ELR (cell line): ENCODE measurements at places on chromosomes 13 and 19.

DNA sequence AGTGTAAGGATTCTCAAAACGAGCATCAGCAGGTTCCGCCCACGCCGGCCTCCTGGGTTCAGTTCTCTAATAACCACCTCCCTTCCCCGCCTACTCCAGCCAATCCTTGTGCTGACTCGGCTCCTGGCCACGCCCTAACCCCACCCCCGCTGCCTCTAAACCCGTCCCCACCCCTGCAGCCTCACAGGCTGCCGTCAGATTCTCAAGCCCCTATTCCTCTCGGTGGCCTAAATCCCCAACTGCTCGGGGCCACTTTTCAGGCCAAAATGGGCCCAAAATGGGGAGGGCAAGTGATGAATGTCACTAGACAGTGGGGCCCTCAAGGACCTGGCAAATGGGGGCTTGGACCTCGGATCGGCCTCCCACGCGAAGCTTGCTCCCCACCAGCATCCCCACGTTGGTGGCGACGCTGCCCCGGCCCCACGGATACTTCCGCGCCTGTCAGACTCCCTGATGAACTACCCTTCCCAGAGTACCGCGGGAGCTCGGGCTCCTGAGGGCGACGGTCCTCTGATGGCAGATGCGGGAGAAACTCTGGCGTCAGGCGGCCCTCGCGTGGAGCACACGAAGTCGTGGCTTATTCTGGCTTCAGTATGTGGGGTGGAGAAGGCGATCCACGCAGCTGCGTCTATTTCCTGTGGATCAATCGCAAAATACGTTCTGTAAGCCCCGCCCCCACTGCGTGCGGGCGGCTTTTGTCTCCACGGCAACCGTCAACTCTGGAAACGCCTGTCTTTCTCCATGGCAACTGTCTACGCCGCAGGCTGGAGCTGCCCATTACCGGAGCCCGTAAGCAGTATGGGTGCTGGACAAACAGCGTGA is 24.8 kb downstream of the ZNF473 start:
- DNase-seq: peak; percentile 39

DNA sequence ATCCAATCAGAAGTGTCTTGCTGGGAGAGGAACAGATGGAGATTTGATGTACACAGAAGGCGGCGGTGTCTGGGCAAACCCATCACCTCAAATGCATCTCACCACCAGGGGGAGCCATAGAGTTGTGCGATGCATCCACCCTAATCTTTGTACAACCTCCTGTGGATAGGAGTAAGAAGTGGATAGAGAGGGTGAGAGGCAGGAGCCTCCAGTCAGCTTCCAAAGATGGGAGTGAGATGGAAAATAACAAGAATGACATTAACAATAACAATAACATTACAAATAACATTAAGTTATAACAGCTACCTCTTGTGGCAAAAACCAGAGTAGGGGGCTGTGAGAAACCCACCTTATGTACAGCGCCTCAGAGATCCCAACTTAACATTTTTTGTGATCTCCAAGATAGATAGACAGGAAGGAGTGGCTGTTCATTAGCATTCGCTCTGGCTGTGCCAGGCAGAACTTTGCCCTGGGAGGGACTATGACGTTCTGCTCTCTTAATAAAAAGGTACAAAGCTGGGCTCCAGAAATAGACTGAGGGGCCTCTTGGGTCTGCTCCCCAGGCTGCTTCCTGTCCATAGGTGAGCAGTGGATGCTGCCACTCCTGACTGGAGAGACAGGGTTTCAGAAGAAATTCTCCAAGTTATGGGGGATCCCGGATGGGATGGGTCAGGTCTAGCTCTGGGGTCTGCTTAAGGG is 5.2 kb upstream of the CEACAM18 start:
- peak; percentile 72 for DNase-seq

DNA sequence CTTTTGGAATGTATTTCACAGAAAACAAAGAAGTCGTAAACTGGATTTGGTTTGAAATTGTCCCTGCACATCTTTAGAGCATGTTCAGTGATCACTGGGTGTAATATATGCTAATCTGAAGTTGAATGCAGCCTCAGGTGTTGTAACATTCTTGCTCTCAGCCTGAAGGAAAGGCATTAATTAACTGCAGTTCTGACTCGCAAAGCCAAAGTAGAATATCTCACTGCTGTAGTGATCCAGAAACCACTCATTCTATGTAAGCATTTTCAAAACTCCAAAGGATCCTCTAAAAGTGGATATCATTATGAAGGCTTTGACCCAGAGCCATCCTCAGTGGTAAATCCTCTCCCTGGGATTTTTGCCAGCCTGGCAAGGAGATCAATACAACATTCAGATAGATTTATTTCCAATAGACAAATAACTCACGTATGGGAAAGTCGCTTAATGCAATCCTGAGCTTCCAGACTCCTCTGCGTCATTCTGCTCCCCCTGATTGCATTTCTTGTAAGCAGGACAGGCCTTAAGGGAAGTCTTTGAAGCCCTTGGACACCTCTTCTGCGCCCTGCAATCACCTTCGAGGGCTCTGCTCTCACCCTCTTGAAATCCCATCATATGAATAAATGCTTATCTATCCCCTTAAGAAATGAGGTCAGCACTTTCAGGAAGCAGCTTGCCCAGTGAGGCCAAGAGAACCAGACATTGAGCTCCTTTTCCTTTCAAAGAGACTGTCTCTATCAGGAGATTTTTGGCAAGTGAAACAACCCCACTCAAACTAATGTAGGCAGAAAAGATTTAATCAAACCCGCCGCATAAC is 301.7 kb upstream of the NBEA start:
- DNase-seq: no peak

DNA sequence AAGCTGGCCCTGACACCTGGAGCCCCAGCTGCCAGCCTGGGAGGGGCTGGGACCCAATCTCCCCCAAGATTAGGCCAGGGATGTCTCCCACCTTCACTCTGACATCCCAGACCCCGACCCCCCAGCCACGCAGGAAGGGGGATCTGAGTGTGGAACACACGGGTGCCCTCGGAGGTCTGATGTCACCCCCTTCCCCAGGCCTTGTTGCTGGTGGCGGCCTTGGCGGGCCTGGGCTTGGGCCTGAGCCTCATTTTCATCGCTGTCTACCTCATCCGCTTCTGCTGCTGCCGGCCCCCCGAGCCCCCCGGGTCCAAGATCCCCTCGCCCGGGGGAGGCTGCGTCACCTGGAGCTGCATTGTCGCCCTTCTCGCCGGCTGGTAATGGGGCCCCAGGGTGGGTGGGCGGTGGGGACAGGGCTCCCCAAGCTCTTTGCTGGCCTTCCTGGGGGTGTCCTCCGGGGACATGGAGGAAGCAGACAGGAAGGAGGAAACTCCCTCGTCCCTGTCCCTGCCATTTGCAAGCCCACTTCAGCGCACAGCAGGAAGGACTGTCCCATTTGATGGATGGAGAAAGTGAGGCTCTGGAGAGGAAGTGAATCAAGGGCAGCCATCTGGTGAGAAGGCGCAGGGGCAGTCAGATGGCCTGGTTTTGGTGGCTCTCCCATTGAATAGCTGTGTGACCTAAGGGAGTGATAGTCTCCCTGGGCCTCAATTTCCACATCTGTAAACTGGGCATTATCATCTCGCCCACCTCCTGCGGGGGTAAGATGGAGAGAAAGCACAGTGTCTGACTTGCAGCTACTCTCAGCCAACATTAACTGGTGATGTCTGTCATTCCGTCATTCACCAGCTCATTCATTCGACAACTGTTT is 3.9 kb downstream of the TTYH1 start:
- DNase-seq: no peak

DNA sequence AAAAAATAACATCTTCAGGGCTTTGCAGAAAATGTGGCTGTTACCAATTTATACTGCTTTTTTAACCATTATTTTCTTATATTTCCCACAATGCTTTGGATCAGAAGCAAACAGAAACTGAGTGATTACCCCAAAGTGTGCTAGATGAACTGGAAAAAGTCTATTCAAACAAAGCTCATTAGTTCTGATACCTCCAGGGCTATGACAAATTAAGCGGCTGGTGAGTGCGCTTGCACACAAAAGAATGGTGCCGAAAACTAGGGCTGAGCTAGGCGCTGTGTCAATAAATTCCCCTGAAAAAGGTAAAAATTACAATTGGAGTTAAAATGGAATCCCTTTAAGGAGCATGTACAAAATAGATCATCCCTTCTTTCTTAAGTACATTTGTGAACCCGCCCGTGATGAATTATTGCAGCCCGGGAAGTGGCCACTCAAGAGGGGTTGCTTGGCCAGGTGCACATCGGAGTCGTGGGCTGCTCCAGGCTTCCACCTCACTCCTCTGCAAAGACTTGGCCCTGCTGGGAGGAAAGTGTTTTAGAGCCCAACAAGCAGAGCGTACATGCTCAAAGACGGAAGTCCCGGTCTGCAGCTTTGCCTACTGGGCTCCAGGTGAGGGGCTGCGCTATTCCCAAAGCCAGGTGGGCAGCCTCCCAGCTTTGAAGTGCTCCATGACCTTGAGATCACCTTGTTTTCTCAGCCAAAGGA is 164.0 kb upstream of the ZNF507 start:
- DNase-seq: no peak

DNA sequence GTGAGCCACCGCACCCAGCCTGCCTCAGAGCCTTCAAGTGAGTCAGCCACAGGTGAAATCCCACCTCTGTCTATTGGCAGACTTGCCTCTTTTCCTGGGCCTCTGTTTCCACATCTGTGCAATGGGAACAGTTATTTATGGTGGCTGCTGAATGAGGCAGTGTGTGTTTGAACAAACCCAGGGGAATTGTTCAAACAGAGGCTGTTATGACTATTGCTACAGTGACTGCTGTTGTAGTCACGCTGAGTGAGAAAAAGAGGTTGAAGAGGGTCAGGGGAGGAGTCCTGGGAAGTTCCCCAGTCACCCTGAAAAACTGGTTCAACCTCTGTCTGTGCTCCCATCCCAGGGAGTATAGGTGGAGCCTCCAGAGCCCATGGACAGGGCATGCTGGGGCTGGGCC is at the start of gene CEACAM19:
TSS of gene CEACAM19 (plus strand) at position 83 of the 400 bp plus-strand sequence. CDS start 450 bp downstream, outside the sequence.
- no peak for DNase-seq

DNA sequence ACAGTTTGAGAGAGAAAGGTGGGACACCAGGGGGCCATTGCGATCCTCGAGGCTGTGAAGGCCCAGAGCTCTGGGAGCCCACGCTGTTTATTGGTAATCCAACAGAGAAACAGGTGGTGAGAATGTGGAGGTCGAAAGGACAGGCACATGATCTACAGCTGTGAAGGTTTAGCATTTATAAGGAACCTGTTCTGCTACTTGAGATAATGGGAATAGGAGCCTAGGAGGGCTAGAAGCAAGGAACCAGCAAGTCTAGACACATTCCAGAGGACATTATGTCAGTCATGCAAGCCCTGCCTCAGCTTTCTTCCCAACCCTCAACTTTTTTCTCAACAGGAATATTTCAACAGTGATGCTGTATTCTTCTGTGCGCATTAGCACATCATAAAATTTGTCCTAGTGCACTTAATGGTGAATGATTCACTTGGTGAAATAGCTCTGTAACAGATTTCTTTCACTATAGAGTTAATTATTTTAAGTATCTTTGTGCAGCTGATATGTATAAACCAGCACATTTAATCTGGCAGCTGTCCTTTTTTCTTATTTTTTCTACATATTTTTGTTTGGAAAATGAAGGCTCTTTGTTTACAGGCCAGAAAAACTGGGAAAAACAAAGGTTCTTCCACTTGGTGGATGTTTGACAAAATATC is 25.4 kb downstream of the ZNF90 start:
- DNase-seq: no peak

DNA sequence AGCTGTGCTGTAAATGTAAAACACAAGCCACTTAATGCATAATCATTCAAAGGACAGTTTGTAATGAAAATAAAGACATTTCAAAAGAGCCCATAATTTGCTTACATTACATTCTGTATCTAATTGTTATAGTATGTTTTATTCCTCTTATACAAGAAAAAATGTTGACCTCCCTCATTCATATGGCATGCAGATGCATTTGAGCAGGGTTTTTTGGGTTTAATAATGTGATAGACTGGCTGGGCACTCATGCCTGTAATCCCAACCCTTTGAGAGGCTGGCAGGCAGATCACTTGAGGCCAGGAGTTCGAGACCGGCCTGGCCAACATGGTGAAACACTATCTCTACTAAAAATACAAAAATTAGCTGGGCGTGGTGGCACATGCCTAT is 11.6 kb upstream of the ARL11 start:
- no peak for DNase-seq

GRCh38 chr19:2064395-2064787 is 13.3 kb upstream of the MKNK2 start:
- no peak for DNase-seq

DNA sequence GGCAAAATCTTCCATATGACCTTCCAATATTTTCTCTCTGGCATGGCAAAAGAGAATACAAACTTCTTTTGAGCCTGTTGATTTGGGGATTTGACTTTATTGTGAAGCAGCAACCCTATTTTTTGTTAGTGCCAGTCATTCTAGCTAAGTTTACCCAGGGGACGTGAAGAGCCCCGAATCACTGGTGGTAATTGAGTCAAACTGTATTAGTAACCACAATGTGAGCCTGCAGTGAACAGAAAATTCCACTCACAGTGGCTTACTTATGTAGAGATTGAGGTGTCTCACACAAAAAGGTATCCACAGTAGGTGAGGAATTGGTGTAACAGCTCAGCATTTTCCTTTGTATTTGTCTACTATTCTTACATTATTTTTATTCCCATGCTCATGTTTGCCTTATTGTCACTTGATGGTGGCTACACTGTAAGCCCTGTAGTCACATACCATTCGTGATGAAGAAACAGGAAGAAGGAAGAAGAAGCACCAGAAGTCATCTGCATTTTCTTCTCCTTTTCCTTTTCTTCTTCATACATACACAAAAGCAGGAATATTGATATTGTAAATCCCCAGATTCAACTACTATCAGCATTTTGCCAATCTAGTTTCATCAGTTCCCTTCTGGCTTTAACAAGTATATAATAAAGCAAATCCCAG is 33.3 kb upstream of the MYCBP2 start:
- DNase-seq: no peak

- DNase-seq: peak; percentile 54
These were observed at the start of gene FAM83E for GRCh38 chr19:48614436-48615230. Gene FAM83E, minus strand, starts transcription at chr19:48615076. Its CDS starts 1,704 bp downstream, at chr19:48613372.

DNA sequence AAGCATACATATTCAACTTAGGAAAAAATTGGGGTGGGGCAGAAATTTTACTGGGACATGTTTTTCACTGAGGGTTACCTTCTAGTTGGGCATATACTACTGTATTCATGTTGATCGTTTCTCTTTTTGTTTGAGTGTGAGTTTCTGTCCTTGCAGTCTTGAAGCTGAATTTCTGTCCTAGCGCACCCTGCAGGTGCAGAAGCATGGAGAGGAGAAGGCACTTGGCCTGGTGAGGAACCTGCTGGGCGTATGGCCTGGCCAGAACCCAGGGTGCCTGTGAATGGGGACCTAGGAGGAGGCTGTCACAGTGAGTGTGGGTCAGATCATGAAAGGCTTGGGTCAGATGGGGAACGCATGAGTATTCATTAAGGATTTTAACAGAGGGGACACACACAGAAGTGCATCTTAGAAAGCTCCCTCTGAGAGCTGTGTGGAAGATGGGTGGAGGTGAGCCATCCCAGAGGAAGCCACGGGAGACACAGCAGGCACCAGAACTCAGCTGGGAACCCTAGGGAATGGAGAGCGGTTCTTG is 36.8 kb downstream of the SERP2 start:
- no peak for DNase-seq
